Brain (organoid and tissue), 16 donors: ENCODE measurements at places on chromosomes 11 and 22.

- no peak for DNase-seq
These were observed 12.0 kb downstream of the BRD1 start for GRCh38 chr22:49815641-49816091.

- no peak for DNase-seq
These were observed 30.2 kb upstream of the BID start for GRCh38 chr22:17804331-17805080.

- no peak for DNase-seq
These were observed 133.4 kb downstream of the SWAP70 start for GRCh38 chr11:9797300-9797699.

DNA sequence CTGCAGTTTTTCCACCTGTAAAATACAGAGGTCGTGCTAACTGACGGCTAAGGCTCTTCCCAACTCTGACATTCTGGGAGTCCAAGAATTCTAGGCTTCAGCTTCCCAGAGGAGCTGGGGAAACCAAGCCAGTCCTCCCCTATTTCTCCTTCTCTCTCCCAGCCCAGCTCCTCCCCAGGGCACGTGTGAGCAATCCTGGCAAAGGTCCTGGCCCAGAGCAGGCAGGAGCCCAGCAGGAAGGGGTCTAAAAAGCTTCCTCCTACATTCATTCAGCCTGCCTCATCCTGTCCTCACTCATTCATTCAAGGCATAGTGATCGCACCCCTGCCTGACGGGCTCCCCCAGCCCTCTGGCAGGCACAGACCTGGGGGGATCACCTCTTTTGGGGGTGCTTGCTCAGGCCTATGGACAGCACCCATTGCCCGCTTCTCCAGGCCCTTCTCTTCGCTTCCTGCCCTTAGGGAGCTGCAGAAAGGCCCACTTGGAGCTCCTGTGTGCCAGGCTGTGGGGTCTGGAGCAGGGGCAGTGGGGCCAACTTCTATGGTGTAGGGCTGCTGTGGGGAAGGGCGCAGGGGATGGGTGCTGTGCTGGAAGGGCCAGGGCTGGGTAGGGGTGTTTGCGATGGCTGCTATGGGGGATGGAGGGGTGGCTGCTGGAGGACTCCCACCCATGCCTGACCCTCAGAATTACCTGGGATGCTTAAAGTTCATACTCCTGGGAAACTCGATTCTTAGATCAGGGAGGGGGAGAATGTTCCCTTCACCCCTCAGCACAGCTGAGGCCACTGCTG lies 9.8 kb downstream of the KCNC1 start:
- no peak for DNase-seq

DNA sequence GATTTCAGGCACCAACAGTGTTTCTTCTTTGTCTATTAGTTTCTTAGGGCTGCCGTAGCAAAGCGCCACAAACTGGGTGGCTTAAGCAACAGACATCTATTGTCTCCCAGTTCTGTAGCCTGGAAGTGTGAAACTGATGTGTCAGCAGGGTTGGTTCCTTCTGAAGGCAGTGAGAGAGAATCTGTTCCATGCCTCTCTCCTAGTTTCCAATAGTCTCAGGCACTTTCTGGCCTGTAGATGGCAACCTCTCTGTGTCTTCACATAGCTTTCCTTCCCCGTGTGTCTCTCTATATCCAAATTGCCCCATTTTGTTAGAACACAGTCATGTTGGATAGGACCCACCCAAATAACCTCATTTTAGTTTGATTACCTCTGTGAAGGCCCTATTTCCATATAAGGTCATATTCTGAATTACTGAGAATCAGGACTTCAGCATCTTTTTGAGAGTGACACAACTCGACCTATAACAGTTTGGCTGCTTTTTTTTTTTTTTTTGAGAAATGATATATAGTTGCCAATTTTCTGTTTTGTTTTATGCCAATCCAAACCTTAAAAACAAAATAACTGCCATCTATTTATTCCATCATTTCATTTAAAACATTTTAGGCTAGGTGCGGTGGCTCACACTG lies 108.2 kb downstream of the SLC36A4 start:
- peak; percentile 48 for DNase-seq

DNA sequence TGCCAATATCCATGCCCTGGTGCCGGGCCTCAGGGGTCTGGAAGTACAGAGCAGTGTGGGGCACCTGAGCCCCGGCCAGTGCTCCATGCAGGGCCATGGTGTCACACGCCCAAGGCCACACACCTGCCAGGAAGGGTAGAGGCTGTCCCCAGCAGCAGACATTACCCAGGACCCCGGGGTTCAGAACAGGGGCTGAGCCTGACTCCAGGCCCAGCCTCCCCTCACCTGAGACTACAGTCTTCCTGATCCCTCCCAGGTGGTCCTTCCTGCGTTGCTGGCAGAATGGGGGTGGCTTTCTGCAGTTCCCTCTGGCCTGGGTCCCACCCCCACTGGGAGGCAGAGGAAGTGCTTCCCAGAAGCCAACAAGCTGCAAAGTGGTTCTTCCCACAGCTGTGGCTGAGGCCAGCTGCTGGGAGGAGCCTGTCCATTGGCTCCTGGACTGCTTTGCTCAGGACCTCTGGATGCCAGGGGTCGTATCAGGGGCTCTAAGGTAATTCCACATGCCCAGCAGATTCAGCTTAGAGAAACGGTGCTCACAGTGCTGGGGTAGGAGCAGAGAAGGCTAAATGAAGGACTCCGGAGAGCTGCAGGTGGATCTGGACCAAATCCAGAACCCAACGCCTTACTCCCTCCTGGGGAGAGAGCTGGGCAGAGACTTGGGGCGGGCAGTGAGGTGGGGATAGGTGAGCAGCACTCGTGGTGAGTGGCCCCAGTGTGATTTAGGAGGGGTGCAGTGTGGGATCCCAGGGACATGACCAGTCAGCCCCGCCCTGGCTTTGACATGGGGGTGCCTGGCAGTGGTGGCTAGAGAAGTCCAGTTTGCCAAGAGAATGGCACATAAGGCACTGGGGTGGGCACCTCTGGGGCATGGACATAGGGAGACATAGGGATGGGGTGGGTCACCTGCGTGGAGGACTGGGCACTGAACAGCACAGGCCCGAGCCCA lies 12.6 kb downstream of the TCIRG1 start:
- DNase-seq: no peak

DNA sequence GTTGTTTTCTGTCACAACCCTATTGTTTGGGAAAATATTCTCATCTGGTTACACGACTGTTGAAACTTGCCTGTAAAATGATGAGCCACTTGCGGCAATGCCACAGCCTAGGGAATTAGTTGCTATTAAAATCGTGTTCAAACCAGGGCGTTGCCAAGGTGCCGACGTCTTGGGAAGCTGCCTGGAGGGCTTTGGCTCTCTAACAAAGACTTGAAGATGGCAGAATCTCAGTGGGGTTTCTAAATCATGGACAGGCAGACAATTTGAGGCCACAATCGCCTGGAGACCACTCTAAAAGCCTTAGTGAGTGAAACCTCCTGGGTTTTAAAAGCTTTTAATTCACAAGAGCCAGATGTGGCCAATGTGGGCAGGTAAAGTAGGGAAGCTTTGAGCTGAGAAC lies 117.2 kb upstream of the BMAL1 start:
- DNase-seq: peak; percentile 59

DNA sequence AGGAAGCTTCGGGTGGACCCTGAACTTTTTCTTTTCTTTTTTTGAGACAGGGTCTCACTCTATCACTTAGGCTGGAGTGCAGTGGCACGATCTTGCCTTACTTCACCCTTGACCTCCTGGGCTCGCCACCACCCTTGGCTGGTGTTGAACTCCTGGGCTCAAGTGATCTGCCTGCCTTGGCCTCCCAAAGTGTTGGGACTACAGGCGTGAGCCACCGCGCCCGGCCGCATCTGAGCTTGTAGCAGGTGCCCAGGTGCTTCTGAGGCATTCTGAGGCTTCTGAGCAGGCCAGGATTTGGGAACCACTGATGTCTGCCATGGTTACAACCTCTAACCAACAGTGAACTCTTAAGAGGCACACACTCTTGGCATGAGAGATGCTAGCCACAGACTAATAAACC lies 5.1 kb downstream of the USP35 start:
- DNase-seq: no peak

DNA sequence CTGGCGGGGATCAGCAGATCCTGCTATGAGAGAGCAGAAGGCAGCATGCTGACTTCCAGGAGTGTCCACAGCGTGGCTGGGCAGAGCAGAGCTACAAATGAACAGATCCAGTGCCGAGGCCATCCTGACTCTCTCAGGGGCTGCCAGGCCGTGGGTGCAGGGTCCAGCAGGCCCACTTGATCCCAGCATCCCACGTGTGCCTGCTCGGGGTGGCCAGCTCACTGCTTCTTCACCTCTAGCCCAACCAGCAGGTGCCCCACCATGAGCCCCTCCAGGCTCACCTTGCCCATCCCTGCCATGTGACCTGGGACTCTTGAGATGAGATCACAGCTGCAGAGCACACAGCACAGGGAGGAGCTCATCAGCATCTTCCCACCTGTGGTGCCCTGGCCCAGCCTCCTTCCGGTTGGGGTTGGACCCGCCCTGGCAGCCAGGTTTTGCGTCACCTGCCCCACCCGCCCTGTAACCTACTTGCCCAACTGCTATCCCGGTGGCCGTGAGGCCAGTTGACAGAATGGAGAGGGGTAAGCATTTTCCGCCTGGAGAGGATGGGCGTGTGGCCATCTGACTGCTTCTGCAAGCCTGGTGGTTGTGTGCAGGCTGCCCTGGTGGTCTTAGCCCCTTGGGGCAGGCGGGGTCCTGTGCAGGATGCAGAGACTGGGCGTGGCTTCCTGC lies 11.0 kb downstream of the TANGO2 start:
- DNase-seq: no peak

DNA sequence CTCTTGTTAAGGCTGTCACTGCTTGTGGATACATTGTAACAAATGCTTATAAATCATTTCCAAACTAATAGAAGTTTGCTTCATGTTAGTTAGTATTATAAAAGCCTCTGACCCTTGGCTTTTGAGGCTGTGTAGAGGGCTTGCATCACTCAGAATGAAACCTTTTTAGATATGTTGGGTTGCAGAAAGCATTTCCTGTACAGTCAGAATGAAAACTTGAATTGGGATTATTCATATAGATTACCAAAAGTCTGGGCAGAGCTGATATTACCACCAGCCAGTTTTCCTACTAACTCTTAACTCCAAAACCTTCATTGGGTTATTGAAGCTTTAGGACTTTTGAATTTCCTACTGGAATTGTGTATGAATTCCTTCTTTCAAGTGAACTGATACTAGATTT lies 12.0 kb downstream of the KMT2A start:
- DNase-seq: no peak

GRCh38 chr22:20192972-20193760 lies 42.3 kb upstream of the CCDC188 start:
- no peak for DNase-seq

GRCh38 chr11:18046116-18046777 lies at the start of gene TPH1:
TSS of gene TPH1 (minus strand) at chr11:18046269. CDS start at chr11:18040762, 5,507 bp downstream.
- peak; percentile 4 for DNase-seq

DNA sequence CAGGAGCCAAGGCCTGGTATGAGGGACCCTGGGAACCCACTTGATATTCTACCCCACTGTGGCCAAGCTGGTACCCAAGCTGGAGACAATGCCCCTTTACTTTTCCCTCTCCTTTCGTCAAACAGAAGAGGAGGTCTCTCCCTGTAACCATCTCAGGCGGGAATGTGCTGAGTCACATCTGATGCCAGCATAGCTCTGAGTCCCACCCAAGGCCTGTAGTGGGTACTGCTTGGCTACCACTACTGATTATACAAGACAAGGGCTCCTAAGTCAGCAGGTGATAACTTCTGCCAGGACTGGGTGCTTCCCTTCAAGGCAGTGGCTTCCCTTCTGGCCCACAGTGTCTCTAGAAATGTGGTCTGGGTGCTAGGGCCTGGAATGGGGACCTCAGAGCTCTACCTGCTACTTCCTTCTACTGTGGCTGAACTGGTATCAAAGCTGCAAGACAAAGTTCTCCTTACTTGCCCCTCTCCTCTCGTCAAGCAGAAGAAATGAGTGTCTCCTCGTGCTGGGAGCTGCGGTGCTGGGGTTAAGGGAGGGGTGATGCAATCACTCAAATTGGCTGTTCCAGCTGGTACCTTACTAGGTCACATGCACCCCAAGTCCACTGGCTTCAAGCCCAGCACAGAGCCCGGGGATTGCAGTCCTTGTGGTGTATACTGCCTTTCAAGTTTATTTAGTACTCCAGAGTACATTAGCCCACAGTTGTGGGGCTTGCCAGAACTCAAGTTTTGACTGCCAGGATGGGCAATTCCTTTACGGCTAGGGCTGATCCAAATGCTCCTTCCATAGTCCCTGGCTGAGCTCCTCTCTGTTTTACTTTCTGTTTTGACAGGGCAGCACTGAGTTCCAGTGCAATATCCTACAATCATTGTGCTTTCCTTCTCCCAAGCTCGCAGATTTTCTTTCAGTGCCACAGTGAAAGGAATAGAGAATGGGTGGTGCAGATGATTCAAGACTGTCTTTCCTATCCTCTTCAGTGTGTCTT lies 419.7 kb upstream of the CNTN5 start:
- no peak for DNase-seq

- DNase-seq: no peak
These were observed 2.3 kb downstream of the CASTOR1 start for GRCh38 chr22:30286813-30287647.

DNA sequence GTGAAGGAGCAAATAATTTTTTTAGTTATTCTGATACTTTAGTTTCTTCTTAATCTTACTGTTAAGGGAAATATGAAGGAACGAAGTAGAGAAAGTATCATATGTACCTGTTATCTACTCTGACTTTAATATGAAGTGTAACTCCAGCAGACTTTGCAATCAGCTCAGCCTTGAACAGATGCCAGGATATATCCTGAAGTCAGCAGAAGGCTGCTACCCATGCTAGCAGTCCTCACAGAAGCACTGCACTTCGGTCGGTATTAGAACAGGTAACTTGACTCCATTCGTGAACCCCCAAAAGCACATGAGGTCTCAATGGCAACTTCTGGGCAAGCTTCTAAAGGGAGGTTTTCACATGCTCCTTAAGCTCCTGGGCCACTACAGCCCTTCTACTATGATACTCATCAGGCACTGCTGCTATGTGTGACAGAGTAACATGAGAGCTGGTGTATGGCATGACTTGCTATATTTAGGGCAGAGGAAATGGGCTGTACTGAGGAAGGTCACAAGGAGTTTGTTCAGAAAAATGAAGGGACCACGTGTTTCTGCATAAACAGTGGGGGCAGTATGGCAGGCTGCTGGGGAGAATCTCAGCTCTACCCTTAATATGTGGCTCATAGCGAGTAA lies 344.1 kb downstream of the SOX6 start:
- DNase-seq: no peak

- no peak for DNase-seq
These were observed 274.4 kb upstream of the SYN3 start for GRCh38 chr22:33332538-33332937.

GRCh38 chr11:116543911-116544475 lies 228.8 kb downstream of the BUD13 start:
- DNase-seq: no peak

GRCh38 chr11:44630511-44631210 lies 65.2 kb downstream of the CD82 start:
- no peak for DNase-seq

GRCh38 chr22:26646158-26646557 lies 11.2 kb upstream of the MIAT start:
- no peak for DNase-seq
